Right cardiac atrium (tissue), 5 donors: ENCODE measurements at places on chromosomes 2 and 18.

- DNase-seq = no peak
These were observed 120.8 kb upstream of the CHAC2 start for GRCh38 chr2:53646788-53647187.

GRCh38 chr2:98793897-98794830 lies 63.2 kb upstream of the MGAT4A start:
- no peak for DNase-seq

GRCh38 chr2:61733563-61733962 lies 120.3 kb downstream of the FAM161A start:
- DNase-seq = no peak

GRCh38 chr2:43812947-43813346 lies 25.7 kb downstream of the ABCG5 start:
- no peak for DNase-seq

DNA sequence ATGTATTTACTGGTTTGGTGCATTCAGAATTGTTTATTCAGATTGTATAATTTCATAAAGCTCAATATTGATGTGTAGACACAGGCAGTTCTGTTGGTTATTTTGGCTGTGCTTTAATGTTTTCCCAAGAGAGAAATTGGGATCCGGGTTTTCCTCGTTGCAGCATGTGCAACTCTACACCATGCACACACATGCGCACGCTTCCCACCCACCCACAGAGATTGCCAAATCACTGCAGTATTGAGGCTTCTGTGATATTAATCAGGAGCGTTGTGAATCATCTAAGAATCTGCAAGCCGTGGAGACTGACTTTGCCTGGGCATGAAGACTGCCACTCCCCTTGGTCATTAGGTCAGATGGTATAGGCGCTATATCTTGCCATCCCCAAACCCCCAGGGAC lies 571.5 kb downstream of the SLC4A3 start:
- peak; percentile 42 for DNase-seq

DNA sequence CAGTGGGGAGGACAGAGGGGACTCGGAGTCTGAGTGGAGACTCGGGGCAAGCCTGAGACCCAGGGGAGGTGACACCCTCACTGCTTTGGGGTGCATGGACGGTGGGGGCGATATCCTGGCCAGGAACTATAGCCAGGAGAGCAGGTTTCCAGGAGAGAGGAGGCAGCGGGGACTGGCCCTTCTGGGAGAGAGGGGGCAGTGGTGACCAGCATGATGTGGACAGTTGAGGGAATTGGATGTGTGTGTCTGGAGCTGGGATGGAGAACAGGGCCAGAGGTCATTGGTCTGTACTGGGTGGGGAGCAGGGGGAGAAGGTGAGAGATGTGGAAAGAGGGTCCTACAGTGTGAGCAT lies 63.6 kb downstream of the ACKR3 start:
- DNase-seq = peak; percentile 5

DNA sequence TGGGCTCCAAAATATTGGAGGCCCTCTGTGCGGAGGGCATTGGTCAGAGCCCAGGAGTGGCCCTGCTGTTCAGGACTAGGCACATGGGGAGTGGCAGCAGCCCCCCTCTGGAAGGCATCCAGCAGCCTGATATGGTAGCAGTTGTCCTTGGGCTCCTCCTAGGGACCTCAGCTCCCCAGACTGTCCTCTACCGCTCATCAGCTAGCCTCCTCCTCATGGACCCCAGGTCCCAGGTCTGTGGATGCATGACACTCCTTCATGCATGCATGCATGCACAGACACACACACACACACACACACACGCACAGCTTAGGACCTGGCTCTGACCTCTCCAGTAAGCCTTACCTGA lies 15.4 kb upstream of the ATP6V1B1 start:
- DNase-seq = no peak
